ENCODE measurements at places on chromosomes 1 and 21.
A peak's percentile ranks its signal among the peaks of the same experiment; 100 is the strongest.

DNA sequence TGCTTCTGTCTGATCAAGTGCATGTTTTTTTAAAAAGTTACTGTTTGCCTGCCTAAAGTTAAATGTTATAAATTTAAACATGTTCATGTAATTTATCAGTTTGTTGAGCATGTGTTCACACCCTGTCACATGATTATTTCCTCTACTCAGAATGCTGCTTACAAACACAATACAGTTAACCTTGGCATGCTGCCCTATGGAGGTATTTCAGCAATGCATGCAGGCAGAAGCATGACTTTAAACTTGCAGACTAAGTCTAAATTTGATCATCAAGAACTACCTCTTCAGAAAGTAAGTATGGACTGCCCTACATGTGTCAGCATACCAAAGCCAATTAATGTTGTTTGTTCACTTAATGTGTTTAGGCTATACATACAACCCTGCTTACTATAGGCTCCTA, 161.6 kb downstream of the LRRC40 start:
- DNase-seq = no peak

DNA sequence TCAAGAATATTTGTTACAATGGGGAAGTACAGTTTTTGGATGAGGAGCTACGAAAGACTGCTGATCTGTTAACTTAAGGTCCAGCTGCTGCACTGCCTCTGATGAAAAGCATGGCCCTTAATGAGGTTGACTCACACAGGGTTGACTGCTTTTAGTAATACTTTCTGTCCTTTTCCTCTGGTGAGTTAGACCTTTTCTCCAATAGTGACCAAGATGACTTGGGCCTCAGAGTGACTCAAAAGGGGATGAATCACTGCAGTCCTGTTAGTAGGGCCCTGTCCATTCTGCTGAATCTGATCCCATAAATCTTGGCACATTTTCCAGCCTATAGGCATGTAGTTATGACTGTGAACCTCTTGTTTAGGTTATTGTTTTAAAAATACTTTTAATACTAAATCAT, 2.7 kb downstream of the DISP1 start:
- DNase-seq = no peak

GRCh38 chr21:32174819-32175218, 104.0 kb downstream of the MIS18A start:
- no peak for DNase-seq

DNA sequence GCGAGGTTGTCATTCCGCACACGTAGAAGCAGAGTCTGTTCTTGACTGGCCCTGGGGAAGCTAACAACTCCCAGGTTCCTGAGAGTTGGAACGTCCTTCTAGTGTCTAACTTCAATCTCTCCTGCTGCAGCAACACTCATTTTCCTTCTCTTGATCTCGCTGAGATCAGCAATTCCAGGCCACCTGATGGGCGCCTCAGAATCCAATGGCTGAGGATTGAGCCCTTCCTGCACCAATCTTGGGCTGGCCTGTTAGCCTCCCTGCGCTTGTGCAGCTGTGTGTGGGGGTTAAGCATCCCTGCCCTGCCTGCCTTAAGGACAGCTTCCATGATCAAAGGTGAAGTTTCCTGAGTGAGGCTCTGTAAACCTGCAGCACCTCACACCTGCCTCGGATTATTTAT, 87.9 kb downstream of the SYT2 start:
- DNase-seq = no peak

DNA sequence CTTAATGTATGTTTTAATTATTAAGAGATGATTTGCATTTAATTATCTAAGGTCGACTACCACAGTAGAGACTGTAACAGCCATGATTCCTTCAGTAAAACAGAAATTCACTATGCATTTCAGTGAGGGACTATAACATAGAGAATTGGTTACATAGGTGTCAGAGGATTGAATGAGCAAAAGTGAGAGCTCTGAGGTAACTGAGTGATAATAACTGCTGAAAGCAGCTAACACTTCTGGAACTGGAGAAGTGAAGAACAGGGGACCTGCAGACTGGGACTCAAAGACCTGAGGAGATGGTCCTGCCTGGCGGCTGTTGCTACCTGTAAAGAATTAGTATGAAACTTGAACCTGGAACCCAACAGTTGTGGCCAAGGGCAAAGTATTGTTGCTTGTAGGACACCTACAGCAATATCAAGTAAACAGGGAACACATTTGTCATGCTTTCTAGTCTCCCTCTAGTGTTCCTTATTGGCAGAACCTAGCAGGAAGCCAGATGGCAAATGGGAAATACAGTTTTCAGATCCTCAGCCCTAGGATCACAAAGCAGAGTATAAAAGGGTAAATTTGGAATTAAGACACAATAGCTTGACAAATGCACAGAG, 110.6 kb downstream of the HS2ST1 start:
- peak; percentile 67 for DNase-seq

GRCh38 chr1:202580619-202581018, 129.6 kb downstream of the SYT2 start:
- no peak for DNase-seq

DNA sequence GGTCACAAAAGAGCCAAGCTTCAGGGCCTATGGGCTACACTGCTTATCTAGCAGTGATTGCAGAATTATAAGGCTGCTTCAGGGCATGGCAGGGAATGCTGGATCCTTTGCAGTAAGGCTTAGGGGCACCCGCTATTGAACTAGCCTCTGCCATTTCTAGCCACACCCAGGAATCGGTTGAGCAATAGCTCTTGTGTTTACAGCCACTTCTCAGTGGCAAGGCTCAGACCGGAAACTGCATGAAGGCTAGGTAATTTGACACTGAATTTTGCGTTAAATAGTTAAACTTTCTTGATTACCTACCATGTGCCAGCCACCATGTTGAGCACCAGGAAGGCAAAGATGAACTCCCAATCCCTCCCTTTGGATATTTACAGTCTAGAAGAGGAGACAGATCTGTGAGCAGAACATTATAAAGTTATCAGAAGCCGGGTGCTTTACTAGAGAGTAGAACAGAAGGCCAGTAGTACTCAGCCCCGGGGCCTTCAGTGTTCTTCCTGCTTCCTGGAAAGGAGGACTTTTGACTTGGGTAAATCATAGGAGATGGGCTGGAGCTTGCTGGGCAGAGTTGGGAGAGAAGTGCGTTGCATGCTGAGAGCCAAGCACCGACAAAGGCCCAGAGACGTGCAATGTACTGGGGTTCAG, 98.6 kb upstream of the LPGAT1 start:
- peak; percentile 17 for DNase-seq

- DNase-seq = peak; percentile 75
Observed at GRCh38 chr1:35568975-35569395, 4.1 kb upstream of the TFAP2E start.

- DNase-seq = no peak
Observed at GRCh38 chr1:201358596-201358995, 18.9 kb downstream of the TNNT2 start.

DNA sequence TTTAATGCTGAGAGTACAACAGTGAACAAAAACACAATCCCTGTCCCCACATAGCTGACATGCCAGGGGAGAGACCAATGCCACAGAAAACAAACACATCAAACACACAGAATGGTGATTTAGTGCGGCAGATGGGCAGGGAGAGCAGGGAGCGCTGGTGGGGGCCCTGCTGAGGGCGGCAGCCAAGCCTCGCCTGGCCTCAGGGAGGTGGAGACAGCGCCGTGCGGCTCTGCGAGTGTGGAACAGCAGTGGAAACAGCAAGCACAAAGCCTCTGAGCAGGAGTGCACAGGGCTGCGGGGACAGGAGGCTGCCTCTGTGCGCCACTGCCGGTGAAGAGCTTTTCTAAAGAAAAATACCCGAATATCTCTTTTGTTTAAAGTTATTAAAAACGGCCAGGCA, 17.0 kb downstream of the MCM3AP start:
- DNase-seq = no peak

GRCh38 chr1:170604065-170604464, 59.9 kb upstream of the PRRX1 start:
- no peak for DNase-seq

DNA sequence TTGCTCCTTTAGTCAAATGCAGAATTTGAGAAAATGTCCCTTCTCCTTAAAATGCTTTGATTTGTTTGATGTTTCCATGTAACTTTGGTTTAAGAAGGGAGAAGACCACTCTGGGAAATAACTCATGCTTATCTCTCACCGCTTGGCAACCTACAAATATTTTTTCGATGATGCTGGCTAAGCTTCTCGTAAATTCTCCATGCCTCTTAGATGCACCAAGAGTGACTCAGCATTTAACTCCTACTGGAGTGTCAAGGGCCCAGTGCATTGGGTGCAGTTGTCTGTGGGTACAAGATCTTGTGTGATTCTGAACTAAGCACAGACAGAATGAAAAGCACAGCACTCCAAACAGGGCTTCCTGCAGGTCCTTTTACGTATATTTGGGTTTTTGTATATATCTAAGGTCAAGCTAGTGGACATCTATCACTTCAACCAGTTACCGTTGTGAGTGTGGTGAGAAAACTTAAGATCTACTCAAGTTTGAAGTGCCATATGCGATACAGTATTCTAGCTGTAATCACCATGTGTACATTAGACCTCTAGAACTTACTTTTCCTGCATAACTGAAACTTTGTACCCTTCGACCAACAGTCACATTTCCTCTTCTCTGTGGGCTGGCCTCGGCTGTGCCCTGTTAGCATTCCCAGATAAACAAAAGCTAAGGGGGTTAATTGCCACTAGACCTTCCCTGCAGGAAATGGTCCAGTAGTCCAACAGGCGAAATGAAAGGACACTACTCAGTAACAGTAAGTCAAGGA, 55.8 kb downstream of the COL18A1 start:
- no peak for DNase-seq

GRCh38 chr1:187033693-187034390, 205.1 kb downstream of the PLA2G4A start:
- no peak for DNase-seq

DNA sequence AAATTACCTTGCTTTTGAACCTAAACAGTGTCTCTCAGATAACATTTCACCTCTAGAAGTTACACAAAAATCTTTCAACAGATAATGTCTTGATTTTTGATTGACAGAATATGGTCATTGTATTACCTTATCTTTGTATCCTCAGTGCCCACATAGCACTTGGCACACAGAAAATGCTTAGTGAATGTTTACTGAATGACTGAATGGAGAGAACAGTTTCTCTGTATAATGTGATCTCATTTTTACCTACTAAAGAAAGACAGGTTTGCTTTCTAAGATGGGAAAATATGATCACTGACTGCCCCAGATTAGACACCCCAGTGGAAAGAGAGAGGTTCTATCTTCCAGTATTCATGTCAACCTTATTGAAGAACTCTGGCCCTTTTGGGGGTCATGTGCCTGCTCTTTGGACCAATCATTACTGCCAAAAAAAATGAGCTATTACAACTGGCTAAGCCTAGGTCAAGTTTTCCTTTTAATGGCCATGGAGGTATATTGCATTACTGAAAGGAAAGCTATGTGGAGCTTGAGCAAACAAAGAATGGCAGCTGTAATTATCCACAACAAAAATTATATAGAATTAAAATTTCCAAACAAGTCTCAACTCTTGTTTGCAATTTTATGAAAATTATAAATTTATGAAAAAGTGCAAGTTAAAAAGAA, 117.4 kb downstream of the MAGI3 start:
- DNase-seq = no peak

- no peak for DNase-seq
Observed at GRCh38 chr1:58500043-58500442, 46.5 kb downstream of the OMA1 start.

DNA sequence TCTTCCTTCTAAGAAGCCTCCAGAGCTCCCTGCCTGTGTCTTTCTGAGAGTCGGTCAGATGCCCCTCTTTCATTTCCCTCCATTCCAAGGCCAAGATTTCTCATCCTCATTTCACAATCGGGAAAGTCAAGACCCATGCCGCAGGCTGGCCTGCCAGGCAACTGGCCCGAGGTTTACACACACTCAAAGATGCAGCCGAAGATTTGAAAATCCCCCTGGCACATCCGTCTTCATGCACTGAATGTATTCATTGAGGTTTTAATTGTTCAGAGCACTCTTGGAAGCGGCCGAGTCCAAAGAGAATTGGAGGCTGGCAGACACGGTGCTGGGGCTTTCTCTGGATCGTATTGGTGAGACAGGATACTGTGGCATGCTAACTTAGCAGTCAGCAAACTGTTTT, 29.1 kb upstream of the SRP9 start:
- no peak for DNase-seq

GRCh38 chr1:38046884-38047602, 450 bp upstream of the POU3F1 start:
- peak; percentile 31 for DNase-seq

Data from hematopoietic multipotent progenitor cell treated with erythropoietin and hydrocortisone succinate and interleukin-3 and kit ligand, for 17 days (in vitro differentiated cells).